ENCODE measurements at places on chromosomes 13 and 19.

GRCh38 chr13:112582263-112582662 is 5.7 kb downstream of the TUBGCP3 start:
- no peak for DNase-seq

GRCh38 chr19:31289976-31290375 is 59.3 kb downstream of the TSHZ3 start:
- DNase-seq: no peak

GRCh38 chr13:98941126-98941525 is 36.7 kb downstream of the DOCK9 start:
- DNase-seq: no peak

- no peak for DNase-seq
These were observed 222.0 kb downstream of the ZNF536 start for GRCh38 chr19:30593975-30594745.

DNA sequence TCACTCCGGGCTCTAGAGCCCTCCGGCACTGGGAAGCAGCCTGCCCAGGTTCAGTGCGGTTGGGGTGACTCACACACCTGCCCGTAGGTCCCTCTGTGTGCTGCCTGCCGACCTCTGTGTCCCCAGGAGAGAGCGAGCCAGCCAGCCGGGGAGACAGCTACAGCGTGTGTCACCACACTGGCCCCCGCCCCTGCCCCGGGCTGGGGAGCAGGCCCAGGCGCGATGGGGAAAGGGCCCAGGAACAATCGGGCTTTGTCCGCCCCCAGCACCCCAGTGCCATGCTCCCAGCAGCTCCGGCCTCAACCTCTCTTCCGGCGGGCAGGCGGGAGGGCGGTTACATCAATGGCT is at the start of gene KLK6:
Gene KLK6 (minus strand): TSS at position 179 of the 348 bp plus-strand sequence. CDS start 1,487 bp downstream, outside the sequence.
- no peak for DNase-seq

GRCh38 chr19:13768510-13768909 is 4.2 kb downstream of the MRI1 start:
- DNase-seq: no peak

Measured in GM13976 (cell line).